ENCODE measurements at places on chromosomes 16 and 17. TPM values are rescaled to one million over a fixed set of nuclear protein-coding genes. Genes with fewer than 3 reads are reported as not detected.

The CCL3 gene
- 2.9 TPM for total RNA-seq

The KRT28 gene
- not detected for total RNA-seq

The PRRT2 gene
- 2.3 TPM for total RNA-seq

The SLC16A6 gene
- total RNA-seq, result 5.8 TPM

The EVPLL gene
- total RNA-seq, result not detected

The TPSB2 gene
- total RNA-seq, result not detected

The UTP4 gene
- total RNA-seq, result 40.5 TPM

The KRTAP16-1 gene
- not detected for total RNA-seq

DNA sequence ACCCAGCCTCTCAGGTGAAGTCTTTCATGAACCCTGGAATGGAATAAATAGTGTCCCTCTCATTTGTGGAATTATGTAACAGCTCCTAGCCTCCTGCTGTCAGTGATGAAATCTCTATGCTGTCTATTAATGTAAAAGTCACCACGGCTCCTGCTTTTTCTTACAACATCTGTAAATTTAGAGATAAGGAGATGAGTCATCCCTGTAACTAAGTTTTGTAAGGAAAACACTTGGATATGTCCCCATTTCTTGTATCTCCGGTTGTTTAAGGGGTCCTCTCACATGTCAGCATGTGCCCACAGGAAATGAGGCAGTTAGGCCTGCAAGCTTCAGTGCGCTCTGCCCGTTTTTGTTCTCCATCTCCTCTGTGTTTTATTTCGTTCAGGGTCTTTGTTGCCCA is 2.8 kb upstream of the NAT9 start:
- no peak for DNase-seq
- H3K4me1 ChIP-seq, result peaks cover 50% of the 10 kb centered on the region
- H3K27me3 ChIP-seq, result no peaks in the 10 kb centered on the region
- H3K36me3 ChIP-seq, result peaks cover 5% of the 10 kb centered on the region
- peak overlapping the region; percentile 95 for H3K27ac ChIP-seq

GRCh38 chr17:77729587-77729986 is 228.9 kb upstream of the TNRC6C start:
- H3K4me3 ChIP-seq, result no peak overlapping the region
- peaks cover 40% of the 10 kb centered on the region for H3K27me3 ChIP-seq
- DNase-seq, result no peak
- H3K36me3 ChIP-seq, result no peaks in the 10 kb centered on the region

- no peaks in the 10 kb centered on the region for H3K27me3 ChIP-seq
- no peak overlapping the region for H3K27ac ChIP-seq
- peaks cover 8% of the 10 kb centered on the region for H3K36me3 ChIP-seq
- peaks cover 1% of the 10 kb centered on the region for H3K4me1 ChIP-seq
Observed at GRCh38 chr17:18247613-18248001, 10.9 kb downstream of the FLII start.

GRCh38 chr16:88672776-88673175 is 9.9 kb upstream of the MVD start:
- DNase-seq, result no peak
- H3K4me1 ChIP-seq, result peaks cover 2% of the 10 kb centered on the region
- H3K4me3 ChIP-seq, result no peak overlapping the region
- H3K36me3 ChIP-seq, result peaks cover 5% of the 10 kb centered on the region

GRCh38 chr16:69607674-69608073 is 41.9 kb downstream of the NFAT5 start:
- peak overlapping the region; percentile 6 for H3K4me3 ChIP-seq
- H3K4me1 ChIP-seq, result peaks cover 17% of the 10 kb centered on the region
- H3K27me3 ChIP-seq, result no peaks in the 10 kb centered on the region
- peak overlapping the region; percentile 52 for H3K27ac ChIP-seq

- H3K27me3 ChIP-seq, result peaks cover 25% of the 10 kb centered on the region
- no peak overlapping the region for H3K4me3 ChIP-seq
- no peak for DNase-seq
- H3K27ac ChIP-seq, result no peak overlapping the region
- H3K4me1 ChIP-seq, result no peaks in the 10 kb centered on the region
Observed at GRCh38 chr17:37789771-37790541, 45.1 kb upstream of the HNF1B start.

DNA sequence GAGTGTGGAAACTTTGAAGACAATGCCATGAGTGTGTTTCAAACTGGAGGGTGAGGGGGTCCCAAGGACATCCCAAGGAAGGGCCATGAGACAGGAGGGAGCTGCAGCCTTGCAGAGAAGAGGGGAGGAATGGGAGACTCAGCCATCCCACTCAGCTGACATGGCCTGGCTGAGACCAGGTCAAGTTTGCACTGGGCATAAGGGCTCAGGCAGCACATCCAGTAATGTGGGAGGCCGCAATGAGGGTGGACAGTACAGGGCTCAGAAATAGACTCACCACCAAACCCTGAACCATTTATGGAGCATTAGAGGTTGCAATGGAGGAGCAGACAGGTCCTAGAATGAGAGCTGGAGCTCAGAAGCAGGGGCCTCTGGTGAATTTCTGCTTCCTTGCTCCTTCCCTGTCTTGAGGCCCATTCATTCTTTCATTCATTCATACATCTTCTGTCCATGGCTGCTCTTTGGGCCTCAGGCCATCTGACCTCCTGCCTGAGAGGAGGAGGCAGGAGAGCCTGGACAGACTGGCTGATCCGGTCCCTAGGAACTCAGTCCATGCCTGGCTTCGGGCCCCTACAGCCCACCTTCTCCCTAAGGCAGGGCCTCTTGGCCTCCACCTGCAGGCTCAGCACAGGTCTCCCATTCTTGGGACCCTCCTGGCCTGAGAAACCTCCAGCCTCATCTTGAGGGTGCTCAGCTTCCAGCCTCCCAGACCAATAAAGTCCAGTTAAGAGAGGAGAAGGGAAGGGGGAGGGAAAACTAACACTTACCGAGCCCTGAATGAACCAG is 70.5 kb upstream of the CDH5 start:
- no peaks in the 10 kb centered on the region for H3K36me3 ChIP-seq
- no peak overlapping the region for H3K4me3 ChIP-seq
- DNase-seq, result no peak
- peaks cover 15% of the 10 kb centered on the region for H3K4me1 ChIP-seq
- H3K27me3 ChIP-seq, result peaks cover 13% of the 10 kb centered on the region

GRCh38 chr17:63332286-63332685 is 113.8 kb downstream of the CYB561 start:
- H3K4me3 ChIP-seq, result no peak overlapping the region
- H3K36me3 ChIP-seq, result no peaks in the 10 kb centered on the region
- H3K27ac ChIP-seq, result no peak overlapping the region
- no peaks in the 10 kb centered on the region for H3K27me3 ChIP-seq
- DNase-seq, result no peak

DNA sequence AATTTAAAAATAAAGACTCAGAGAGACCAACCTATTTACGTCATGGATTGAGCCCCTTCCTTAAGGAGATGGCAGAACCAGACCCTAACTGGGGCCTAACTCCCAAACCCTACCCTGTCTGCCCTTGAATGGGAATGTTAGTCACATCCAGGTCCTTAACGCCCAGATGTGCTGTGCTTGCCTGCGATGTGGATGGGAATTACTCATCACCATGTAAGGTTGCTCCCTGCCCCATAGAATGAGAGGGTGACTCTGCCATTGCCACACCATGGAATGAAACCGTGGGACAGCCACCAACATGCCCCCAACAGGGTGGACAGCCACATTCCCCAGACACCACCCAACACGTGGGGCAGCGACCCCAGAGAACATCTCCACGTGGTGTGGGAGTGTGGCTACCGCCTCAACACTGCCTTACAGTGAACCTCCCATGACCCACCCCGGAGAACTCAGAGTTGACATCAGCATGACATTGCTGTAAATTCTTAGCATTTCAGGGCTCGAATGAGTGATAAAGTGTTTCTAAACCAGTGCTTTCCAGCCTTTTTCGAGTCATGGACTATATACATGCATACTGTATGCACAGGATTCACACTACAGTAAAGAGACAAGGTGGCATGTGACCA is 31.8 kb downstream of the SCNN1B start:
- no peaks in the 10 kb centered on the region for H3K4me1 ChIP-seq
- DNase-seq, result no peak
- H3K36me3 ChIP-seq, result no peaks in the 10 kb centered on the region
- no peaks in the 10 kb centered on the region for H3K27me3 ChIP-seq

DNA sequence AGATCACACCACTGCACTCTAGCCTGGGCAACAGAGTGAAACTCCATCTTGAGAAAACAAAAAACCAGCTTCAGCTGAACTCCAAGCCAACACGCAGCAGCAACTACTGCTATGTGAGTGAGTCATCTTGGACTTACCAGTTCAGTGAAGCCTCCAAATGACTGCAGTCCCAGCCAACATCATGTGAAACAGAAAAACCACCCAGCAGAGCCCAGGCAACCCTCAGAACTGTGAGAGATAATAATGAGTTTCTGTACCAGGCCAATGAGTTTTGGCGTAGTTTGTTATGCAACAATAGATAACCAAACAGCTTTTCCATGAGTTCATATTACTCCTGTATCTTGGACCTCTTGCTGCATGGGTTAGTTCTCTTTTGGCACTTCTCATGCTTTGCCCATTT is 23.3 kb downstream of the PHF12 start:
- no peaks in the 10 kb centered on the region for H3K27me3 ChIP-seq
- H3K36me3 ChIP-seq, result peaks cover 51% of the 10 kb centered on the region
- H3K27ac ChIP-seq, result peak overlapping the region; percentile 59

GRCh38 chr17:55072898-55073297 is 104.3 kb downstream of the STXBP4 start:
- no peaks in the 10 kb centered on the region for H3K27me3 ChIP-seq
- H3K36me3 ChIP-seq, result peaks cover 2% of the 10 kb centered on the region
- peaks cover 4% of the 10 kb centered on the region for H3K4me1 ChIP-seq
- no peak for DNase-seq
- H3K27ac ChIP-seq, result no peak overlapping the region

GRCh38 chr16:48326915-48327314 is 58.3 kb downstream of the SIAH1 start:
- peaks cover 23% of the 10 kb centered on the region for H3K36me3 ChIP-seq
- no peak for DNase-seq
- H3K27me3 ChIP-seq, result no peaks in the 10 kb centered on the region
- no peak overlapping the region for H3K27ac ChIP-seq
- no peak overlapping the region for H3K4me3 ChIP-seq
- H3K4me1 ChIP-seq, result no peaks in the 10 kb centered on the region

DNA sequence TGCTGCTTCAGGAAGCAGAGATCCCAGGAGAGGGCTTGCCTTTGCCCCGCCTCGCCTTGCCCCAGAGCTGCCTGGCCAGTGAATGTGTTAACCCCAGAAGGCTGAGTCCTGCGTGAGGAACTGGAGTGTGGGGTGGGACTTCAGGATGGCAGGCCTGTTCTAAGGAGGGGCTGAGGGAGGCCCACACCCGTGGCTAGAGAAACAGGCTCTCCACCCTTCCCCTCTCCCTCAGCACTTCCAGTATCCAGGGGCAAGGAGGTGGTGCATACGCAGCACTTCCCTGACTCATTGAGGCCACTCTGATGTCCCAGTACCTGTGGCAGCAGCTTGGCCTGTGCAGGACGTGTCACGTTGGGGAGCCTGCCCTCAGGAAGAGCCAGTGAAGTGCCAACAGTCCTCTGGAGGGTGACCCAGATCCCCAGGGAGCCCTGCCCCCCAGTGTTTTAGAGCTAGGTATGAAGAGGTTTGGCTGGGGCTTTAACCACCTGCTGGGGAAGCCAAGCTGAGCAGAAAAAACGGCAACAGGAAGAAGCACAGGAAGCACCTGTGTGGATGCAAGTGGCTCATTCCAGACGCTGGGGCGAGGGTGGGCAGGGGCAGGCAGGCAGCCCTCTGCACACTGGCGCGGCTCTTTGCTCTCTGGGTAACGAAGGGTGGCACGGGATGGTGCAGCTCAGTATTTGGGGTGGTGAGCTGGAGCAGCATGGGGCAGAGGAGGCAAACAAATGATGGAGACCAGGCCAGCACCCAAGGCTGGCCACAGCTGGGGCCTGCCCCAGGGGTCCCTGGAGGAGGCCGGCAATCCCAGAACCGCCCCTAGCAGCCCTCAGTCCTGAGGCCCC is 14.7 kb upstream of the CTCF start:
- H3K4me1 ChIP-seq, result peaks cover 44% of the 10 kb centered on the region
- peak overlapping the region; percentile 84 for H3K4me3 ChIP-seq
- peak; percentile 63 for DNase-seq
- H3K27ac ChIP-seq, result peak overlapping the region; percentile 99

- H3K4me1 ChIP-seq, result peaks cover 43% of the 10 kb centered on the region
- no peaks in the 10 kb centered on the region for H3K36me3 ChIP-seq
- no peak for DNase-seq
- H3K4me3 ChIP-seq, result no peak overlapping the region
- peak overlapping the region; percentile 94 for H3K27ac ChIP-seq
Observed at GRCh38 chr17:39677542-39678339, 9.5 kb downstream of the PNMT start.

- no peak overlapping the region for H3K4me3 ChIP-seq
- H3K36me3 ChIP-seq, result no peaks in the 10 kb centered on the region
- peaks cover 2% of the 10 kb centered on the region for H3K27me3 ChIP-seq
- H3K4me1 ChIP-seq, result no peaks in the 10 kb centered on the region
Observed at GRCh38 chr17:70307430-70308225, 138.3 kb downstream of the KCNJ2 start.

GRCh38 chr17:77332981-77333685 is 192.4 kb downstream of the SEC14L1 start:
- peak overlapping the region; percentile 95 for H3K27ac ChIP-seq
- H3K36me3 ChIP-seq, result peaks cover 8% of the 10 kb centered on the region
- H3K27me3 ChIP-seq, result no peaks in the 10 kb centered on the region
- peaks cover 28% of the 10 kb centered on the region for H3K4me1 ChIP-seq

DNA sequence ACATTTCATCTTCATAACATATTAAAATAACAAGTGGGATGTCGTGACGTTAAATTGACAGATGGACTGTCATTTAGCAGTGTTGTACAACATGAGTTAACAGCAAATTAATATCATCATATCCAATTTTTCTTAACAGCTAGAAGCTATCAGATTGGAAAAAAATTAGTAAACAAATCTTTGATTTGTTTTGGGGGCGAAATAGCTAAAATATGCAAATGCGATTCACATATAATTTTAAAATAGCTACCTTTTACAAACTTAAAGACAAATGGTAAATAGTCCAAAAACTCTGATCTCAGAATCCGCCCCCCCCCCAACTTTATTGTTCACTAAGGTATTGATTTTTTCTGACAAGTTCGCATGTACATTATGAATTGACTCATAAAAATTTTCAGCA is 20.3 kb upstream of the NACA2 start:
- peaks cover 3% of the 10 kb centered on the region for H3K4me1 ChIP-seq
- H3K4me3 ChIP-seq, result no peak overlapping the region
- no peaks in the 10 kb centered on the region for H3K36me3 ChIP-seq
- no peak overlapping the region for H3K27ac ChIP-seq
- H3K27me3 ChIP-seq, result peaks cover 6% of the 10 kb centered on the region

All from activated naive CD8-positive, alpha-beta T cell treated with anti-CD3 and anti-CD28 coated beads, Interleukin-2, amount 10 ng/mL, durations not matched to agents 7 days and 5 days (primary cell).